ENCODE measurements at places on chromosomes 7 and 10. TPM values are rescaled to one million over a fixed set of nuclear protein-coding genes. Genes with fewer than 3 reads are reported as not detected.

DNA sequence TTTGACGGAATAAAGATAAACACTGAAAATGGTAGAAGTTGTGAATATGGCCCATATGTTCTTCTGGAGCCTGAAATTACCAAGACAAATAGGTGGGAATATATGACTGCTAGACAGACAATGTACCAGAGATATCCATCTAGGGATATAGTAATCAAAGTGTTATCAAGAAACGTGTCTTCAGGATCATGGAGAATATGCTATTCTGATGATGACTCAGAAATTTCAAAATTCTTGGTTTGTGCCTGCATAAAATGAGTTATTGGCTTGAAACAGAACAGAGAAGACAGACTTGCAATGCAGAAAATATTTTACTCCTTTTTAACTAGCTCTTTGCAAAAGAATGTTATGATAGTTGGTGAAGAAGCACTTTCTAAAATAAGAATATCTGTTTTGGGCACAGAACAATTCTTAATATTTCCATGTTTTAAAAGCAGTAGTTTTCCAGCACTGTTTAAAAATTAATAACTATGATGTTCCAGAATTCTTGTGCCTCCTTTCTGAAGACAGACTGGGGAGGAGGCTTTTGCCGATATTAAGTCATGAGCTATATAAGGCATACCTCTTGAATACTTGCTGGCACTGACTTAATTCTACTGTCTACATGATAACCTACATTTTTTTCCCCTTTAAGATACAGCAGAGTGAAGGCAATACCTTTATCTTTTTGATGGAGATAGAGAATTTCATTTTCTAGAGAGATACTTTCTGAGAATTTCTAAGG lies 34.4 kb upstream of the CABCOCO1 start:
- DNase-seq, result no peak

- DNase-seq, result no peak
Observed at GRCh38 chr10:58555170-58555929, 42.7 kb downstream of the BICC1 start.

DNA sequence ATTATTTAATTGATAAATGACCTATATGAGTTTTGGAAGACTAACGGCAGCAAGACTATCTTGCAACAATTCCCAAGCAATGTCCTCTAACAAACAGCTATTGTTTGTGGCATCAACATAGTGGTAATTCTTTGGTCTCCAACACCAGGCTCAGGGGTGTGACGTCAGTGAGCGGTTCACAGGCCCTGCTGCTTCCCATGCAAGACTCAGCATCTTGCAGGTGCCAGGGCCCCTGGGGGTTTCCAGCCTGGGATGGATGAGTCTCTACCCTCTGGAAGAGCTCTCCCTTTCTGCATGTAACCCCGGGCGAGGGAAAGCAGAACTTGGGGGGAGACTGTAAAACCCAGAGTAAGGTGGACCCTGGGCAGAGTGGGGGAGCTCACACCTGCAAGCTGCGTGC lies 164.7 kb downstream of the ACTR3B start:
- DNase-seq, result no peak

GRCh38 chr7:106626376-106627164 lies 34.4 kb downstream of the CCDC71L start:
- no peak for DNase-seq

- no peak for DNase-seq
Observed at GRCh38 chr7:146510088-146510680, 393.6 kb downstream of the CNTNAP2 start.

DNA sequence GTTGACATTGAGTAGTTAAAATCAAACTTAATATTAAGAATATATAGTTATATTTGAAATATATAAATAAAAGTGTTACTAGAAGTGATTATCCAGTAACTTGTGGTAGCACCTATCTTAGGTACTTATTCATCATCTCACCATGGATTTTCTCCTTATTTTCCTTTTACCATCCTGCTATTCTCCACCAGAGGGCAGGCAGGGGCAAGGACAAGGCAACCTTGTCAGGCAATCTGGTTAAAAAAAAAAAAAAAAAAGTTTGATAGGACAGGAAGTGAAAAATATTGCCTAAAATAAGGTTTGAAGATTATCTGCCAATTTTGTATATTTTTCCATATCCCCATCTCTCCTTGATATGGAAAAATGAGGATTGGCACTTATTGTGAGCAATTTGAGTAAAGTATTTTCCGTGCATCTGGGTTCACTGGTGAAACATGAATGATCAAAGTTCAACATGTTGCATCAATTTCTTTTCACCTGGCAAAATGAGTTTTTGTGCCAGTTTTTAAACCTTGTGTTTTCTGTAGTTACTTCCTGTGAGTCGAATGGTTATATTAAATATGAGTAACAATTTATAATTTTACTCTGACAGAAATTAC lies 256.7 kb downstream of the AGMO start:
- peak; percentile 69 for DNase-seq

DNA sequence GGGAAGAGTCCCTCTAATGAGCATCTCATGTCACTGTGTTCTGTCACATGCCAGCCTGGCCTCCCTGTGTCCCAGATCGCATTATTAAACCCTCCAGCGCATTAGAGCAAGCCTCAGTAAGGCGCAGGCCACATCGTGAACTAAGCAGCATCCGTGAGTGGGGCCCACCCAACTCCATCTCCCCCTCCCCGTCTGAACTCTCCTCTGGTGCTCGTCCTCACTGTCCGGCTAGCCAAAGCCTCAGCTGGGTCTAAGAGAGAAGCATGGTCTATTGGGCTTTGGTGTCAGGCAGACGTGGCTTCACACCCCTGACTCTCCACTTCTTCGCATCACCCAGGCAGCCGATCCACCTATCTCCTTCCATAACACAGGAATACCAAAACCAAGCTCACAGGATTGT lies 164.7 kb upstream of the LANCL2 start:
- DNase-seq, result no peak

DNA sequence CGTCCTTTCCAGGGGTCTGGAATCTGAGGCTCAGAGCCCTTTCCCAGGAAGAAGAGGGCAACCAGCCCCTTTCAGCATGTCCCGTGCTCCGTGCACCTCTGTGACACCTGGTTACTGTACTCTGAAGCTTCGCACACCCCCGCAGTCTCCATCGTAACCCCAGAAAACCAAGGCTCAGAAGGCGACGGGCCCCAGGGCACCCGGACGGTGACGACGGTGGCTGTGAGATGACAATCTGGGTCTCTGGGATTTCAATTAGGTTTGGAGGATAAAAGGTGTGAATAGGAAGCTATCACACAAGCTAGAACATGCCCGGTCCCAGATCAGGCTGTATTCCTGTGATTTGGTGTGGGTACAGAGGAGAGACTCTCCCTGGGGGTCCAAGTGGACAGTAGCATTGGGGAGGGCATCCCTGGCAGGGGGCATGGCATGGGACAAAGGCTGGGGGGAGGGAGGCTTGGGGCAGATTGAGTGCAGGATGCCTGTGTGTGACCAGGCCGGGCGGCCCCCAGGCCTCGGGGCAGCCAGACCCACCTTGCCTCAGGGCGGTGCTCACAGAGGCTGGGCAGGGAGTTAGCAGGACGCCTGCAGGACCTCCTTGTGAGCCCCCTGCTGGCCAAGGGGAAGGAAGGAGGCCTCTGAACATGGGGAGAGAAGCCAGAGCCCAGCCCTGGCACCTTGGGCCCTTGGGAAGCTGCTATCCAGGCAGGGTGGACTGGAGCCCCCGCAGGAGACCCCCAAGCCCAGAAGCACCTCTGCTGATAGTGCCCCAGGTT lies 23.4 kb upstream of the PSMG3 start:
- peak; percentile 29 for DNase-seq

DNA sequence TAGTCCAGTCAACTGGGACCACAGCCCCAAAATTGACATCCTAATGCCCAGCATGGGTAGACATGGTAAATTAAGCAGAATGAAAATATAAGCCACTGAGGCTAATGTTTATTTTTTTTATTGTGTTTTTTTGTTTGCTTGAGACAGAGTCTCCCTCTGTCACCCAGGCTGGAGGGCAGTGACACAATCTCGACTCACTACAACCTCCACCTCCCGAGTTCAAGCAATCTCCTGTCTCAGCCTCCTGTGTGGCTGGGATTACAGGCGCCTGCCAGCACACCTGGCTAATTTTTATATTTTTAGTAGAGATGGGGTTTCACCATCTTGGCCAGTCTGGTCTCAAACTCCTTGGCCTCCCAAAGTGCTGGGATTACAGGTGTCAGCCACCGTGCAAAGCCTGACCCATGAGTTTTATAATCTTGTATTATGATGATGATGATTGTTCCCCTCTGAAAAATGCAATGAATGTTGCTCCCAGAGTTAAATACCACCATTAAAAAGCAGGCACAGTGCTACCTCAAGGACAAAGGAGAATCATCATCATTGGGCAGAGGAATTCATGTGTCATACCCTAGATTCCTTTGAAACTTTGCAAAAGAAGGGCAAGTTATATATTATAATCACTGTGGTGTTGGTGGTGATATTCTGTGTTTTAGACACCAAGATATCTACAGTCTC lies 228.0 kb downstream of the PARD3 start:
- no peak for DNase-seq

- DNase-seq, result no peak
Observed at GRCh38 chr7:45919993-45920459, 1.0 kb downstream of the IGFBP3 start.

DNA sequence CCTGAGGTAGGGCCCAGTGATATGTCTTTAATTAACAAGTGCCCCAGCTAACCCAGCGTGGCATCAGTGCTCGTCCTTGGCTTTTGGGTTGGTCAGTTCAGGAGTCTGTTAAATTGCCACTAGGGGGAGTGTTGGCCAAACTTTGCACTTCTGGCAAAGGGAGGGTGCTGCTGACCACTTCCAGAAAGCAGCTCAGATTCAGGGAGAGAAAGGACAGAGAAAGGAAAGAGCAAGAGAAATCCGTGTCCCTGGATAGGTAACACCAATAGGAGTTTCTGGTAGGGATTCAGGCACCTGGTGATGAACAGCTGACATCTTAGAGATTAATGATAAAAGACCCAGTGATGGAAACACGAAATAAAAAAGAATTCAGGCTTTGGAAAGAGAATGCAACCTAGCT lies 243.1 kb upstream of the AOAH start:
- peak; percentile 48 for DNase-seq

GRCh38 chr7:84042110-84042539 lies 152.5 kb downstream of the SEMA3A start:
- DNase-seq, result peak; percentile 90

DNA sequence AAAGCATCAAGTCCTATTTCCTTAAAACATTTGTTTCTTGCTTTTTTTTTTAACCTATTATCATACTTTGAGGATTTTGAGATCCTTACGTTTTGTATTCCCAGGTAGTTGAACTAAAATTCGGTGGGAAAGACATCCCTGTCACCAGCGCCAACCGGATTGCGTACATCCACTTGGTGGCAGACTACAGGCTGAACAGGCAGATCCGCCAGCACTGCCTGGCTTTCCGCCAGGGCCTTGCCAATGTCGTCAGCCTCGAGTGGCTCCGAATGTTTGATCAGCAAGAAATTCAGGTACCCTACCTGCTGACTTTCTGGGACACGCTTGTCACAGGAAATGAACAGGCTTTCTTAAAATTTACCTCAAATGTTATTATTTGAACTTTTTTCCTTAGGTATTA lies 83.0 kb upstream of the DNAJB6 start:
- peak; percentile 32 for DNase-seq

DNA sequence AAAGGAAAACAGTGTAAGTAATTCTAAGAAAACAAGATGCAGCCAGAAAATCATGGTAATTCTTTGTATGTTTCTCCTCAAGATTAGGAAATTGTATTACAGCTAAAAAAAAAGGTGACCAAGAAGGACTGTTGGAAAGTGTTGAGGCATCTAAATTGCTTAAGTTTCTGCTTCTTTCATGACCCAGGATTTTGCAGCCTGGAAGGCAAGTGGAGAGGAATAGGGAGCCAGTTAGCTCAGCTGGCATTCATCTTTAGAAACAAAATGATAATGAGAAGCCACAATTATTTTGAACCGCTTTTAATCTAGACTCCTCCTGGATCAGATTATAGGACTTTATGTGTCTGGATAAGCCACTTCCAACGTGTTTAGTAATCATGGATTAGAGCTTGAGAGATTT lies 56.8 kb upstream of the TMEM229A start:
- no peak for DNase-seq

GRCh38 chr10:50997461-50997860 lies 76.8 kb upstream of the PRKG1 start:
- no peak for DNase-seq

GRCh38 chr7:106693677-106694353 lies 32.9 kb upstream of the CCDC71L start:
- no peak for DNase-seq

DNA sequence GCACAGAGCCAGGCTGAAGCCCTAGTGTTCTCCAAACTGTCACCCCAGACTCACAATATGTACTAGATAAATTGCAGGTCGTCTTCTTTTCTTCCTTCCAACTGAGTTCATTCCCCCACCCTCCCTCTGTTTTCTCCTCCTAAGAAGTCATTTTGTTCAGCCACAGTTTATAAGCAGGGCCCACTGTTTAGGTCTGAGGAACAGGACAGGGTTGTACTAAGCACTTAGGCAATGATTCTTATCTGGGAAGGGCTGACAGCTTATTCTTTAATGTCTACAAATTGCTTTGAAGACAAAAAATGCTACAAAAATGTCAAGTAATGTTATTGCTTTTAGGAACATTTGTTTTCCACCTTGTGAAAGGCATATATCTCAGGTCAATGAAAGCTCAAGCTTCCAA lies 59.1 kb downstream of the CDC123 start:
- no peak for DNase-seq

DNA sequence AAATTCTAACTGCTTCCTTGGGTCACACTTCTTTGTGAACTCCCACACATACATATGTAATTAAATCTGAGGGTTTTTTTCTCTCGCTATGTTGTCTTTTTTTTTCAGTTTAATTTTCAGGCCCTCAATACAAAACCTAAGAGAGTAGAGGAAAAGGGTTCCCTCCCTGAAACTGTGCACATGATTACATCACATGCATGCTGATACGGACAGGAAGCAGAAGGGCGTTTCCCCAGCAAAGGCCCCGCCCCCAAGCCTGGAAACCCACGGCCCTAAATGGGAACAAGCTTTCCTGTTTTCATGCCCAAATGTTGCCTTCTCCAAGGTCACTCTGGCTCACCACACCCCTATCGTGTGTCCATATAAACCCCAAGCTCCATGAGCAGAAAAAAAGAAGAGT lies 115.4 kb downstream of the TEX36 start:
- DNase-seq, result no peak

The WEE2 gene
- not detected for total RNA-seq

The CXCL12 gene
- 0.30 TPM for total RNA-seq

The PKD2L1 gene
- total RNA-seq, result not detected

The GIMAP5 gene
- not detected for total RNA-seq

The STEAP2 gene
- total RNA-seq, result 134 TPM

The NME8 gene
- not detected for total RNA-seq

The GNAT3 gene
- not detected for total RNA-seq

The MPP7 gene
- total RNA-seq, result 1.5 TPM

The CLDN12 gene
- 32.9 TPM for total RNA-seq
